ENCODE measurements at places on chromosomes 4 and X.

DNA sequence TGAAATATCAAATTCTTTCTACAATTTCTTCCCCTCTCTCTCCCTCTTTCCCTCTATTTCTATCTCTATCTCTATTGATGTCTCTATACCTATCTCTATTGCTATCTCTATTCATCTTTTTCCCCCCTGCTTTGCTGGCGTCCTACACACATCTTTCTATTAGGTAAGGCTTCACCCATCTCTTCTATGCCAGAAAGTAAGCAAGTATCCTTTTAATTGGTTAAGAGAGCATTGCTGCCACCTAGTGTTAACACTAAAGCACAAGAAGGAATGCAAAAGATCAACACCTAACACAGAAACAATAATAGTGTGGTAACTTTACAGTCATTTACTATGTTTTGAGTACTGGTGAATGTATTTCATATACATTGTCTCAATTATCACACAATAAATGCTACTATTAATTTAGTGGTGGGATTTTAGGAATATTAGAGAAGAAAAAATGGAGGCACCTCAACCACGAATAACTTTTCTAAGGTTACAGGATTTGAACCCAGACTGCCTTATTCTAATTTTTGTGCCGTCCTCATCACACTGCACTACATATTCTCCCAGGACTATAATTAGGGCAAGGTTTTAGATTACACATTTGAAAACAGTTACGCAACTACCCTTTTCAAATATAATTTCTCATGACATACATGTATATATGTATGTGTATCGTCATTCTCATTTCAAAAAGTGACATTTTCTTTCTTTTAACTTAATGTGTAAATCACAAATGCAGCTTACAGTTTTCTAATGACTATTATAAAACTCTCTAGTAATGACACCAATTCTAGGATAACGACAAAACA is 3.7 kb upstream of the C4orf36 start:
- DNase-seq: peak; percentile 82

- no peak for DNase-seq
Observed at GRCh38 chrX:139179592-139179991, 350.9 kb upstream of the F9 start.

DNA sequence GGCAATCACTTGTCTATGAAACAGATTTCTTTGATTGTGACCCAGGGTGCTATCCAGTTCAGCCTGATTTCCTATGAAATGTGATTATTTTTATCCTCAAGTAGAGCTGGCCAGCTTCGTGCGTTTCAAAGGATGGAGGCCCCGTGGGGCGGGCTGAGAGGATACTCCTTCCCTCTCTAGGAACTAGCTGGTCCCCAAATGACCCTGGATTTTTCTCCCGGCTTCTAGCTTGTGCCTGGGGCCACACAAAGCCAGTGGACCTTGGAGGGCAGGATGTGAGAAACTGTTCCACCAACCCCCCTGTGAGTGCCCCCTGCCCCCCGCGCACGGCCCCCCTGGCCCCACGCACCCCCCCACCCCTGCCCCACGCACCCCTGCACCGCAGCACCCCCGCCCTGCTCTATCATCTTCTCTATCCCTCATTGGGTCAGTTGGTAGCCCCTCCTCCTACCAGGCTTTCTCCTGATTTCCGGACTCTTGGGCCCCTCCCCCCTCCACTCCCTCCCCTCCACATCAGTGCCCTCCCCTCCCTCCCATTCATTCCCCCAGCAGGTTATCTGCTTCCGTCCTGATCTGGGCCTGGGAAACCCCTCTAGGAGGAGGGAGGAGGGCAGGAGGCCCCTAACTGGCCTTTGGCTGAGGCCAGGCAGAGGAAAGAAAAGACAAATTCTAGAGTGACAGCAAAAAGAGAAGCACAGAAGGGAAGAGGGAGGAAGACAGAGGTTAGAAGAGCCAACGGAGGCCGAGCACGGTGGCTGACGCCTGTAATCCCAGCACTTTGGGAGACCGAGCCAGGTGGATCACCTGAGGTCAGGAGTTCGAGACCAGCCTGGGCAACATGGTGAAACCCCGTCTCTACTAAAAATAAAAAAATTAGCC is 3.3 kb downstream of the XPNPEP2 start:
- DNase-seq: no peak

DNA sequence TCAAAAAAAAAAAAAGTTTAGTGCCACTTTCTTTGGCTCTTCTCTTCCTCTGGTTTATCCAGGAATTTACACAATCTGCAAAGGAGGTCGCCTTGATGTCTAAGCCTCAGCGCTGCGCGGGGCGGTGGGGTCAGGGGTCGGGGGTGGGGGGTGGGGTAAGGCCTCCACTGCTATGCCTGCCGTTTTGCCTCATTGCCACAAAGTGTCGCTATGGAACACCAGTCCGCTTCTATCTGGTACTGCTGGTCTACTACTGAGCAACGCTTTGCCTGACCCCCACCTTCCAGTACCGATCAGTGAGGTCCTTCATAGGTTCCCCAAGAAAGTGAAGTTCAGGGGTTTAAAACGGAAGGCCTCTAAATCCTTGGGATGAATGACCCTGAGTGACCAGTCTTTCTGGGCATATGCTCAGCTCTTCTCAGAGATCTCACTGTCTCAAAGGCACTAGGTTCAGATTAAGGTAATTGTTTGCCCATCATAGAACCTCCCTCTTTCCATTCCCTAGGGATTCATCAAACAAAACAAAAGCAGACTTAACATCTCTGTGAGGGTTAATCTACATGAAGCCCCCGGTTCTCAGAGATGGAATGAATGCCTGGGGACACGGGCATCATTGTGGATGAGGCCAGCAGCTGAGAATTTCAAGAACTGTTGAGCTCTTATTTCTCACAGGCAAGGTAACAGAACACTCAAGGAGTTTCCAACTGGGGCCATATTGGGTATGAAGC is 16.9 kb upstream of the TSR2 start:
- DNase-seq: no peak

DNA sequence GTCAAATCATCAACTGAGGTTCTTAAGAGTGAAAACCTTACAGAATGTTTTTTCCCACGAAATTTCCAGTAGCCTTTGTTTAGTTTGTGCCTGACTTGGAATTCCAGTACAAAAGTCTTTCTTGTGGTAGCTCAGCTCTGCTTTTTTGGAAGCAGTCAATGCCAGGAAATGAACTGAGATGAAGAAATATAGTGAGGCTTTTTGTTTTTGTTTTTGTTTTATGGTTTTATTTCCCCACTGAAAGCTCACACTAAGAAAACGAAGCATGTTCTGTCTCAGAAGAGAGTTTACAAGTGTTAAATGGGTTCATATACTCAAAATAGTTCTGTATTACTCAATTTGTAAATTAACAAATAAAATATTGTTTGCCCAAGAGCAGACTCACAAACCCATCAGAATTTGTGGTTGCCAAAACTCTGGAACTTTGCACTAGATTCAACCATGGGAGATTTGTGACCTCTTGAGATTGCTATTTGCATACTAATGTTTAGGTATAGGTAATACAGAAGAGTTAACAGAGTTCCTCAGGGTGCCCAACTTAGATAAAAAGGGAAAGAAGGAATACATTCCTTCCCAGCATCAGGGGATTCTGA is 1060.8 kb downstream of the FAT4 start:
- DNase-seq: no peak

- DNase-seq: no peak
Observed at GRCh38 chr4:173538148-173538908, 8.3 kb upstream of the HAND2 start.

- DNase-seq: peak; percentile 86
Observed at GRCh38 chr4:2811830-2812611, 19.1 kb downstream of the SH3BP2 start.

- peak; percentile 44 for DNase-seq
Observed at GRCh38 chr4:184437565-184438265, 36.6 kb downstream of the IRF2 start.

- DNase-seq: no peak
Observed at GRCh38 chr4:6926081-6926480, 16.5 kb downstream of the TBC1D14 start.

- DNase-seq: no peak
Observed at GRCh38 chrX:1283093-1283492, 14.5 kb downstream of the CSF2RA start.

DNA sequence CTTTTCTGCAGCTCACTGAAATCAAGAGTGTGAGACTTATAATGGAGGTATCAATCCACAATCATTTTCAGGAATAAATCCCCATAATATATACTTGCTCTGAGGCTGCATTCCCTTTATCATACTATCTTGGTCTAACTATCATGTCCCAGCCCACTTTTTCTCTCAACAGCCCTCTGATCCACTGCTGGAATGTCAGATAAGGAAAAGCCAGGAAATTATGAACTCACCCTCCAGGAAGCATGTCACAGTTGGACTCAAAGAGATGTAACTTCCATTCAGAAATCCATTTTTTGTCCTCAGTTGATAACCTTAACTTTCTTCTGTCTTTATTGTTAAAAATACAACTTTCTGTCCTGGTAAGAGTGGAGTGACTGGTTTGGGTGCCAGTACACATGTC is 144.9 kb downstream of the PCDH19 start:
- no peak for DNase-seq

DNA sequence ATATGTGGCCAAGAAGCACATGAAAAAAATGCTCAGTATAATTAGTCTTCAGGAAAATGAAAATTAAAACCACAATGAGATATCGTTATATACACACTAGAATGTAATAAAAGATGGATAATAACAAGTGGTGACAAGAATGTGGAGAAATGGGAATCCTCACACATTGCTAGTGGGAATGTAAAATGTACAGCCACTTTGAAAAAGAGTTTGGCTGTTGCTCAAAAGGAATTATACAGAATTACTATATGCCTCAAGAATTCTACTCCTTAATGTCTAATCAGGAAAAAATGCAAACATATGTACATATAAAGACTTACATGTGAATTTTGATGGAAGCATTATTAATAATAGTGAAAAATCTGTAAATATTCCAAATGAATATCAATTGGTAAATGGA is 102.2 kb downstream of the SPCS3 start:
- DNase-seq: no peak

Measured in Karpas-422 (cell line).